ENCODE measurements at places on chromosomes 13 and 19.
A peak's percentile ranks its signal among the peaks of the same experiment; 100 is the strongest.

GRCh38 chr19:19582471-19582870 is 36.0 kb downstream of the PBX4 start:
- no peak for DNase-seq

DNA sequence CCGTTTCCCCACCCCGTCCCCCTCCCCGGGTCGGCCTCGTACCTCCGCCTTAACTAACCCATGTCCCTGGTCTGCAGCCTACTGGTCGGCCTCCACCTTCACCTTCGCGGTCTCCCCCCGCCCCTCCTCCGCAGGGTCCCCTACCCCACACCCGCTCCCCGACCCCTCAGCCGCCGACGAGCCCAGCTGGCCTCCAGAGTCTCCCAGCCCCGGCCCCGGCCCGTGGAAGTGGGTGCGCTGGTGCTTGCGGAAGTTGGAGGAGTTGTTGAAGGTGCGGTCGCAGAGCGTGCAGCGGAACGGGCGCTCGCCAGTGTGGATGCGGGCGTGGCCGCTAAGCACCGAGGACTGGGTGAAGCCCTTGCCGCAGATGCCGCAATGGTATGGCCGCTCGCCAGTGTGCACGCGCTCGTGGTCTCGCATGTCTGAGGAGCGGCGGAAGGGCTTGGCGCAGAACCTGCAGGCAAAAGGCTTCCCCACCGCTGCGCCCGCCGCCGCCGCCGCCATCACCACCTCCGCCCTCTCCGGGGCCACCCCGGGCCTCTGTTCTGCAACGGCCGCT is 2.6 kb downstream of the ZNF784 start:
- no peak for DNase-seq

DNA sequence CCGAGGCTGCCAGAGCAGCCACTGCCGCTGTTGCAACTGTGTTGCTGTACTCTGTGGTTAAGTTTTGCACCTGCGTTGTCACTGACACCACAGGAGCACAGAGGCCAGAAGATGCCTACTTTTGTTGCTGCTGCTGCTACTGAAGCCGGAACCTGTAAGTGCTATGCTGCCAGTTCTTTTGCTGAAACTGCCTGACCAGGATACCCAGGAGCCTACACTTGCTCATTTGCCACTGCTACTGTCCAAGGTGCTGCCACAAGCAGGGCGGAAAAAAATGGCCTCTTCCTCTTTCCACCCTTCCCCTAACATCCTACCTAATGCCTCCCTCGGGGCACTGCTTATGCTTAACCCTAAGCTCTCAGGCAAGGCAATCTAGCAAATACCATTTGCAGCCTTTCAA is 29.0 kb upstream of the NBEA start:
- no peak for DNase-seq

- DNase-seq: peak; percentile 36
Observed at GRCh38 chr13:99289674-99290337, 17.4 kb downstream of the GPR183 start.

DNA sequence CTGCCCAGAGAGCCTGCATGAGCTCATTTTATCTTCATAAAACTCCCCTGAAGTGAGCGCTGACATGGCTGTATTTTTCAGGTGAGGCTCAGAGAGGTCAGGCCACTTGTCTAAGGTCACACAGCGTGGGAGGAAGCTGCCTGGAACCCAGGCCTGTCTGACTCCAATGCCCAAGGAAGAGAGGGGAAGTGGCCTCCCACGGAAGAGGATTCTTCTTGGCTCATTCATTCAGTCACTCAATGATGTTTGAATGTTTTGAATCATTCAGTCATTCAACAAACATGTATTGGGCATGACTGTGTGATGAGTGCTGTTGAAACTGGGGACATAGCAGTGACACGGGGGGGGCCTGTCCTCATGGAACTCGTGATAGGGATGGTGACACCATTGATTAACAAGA is 12.0 kb downstream of the ACTL9 start:
- DNase-seq: no peak

DNA sequence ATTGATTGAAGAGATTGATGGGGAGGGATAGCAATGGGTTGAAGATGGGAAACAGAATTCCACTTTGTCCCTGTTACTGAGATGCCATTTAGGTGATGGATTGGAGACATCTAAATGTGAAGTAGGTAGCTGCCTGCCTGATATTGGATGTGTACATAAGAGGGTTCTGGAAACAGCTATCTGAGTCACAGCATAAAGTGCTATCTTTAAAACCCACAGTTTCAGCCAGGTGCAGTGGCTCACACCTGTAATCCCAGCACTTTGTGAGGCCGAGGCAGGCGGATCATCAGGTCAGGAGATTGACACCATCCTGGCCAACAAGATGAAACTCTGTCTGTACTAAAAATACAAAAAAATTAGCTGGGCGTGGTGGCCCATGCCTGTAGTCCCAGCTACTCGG is 72.6 kb downstream of the DNAJC3 start:
- DNase-seq: no peak

GRCh38 chr13:60562096-60562780 is 165.2 kb downstream of the TDRD3 start:
- no peak for DNase-seq

DNA sequence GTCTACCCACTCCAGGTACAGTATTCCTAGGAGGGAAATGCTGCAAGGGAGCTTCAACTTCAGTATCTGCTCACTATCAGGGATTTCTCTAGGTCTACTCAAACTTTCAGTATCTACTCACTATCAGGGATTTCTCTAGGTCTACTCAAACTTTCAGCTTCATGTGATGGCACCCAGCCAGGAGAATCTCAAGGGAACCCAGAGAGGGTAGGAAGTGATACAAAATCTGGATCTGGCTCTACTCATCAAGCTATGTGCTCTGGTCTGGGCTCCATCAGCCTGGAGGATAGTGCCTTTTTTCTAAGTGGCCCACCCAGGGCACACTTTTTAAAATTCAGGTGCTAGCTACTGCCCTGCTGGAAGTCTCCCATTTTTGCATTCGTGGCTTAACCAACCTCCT is 52.3 kb upstream of the FNDC3A start:
- DNase-seq: no peak

- DNase-seq: no peak
Observed at GRCh38 chr13:46595136-46595884, 42.3 kb downstream of the LRCH1 start.

DNA sequence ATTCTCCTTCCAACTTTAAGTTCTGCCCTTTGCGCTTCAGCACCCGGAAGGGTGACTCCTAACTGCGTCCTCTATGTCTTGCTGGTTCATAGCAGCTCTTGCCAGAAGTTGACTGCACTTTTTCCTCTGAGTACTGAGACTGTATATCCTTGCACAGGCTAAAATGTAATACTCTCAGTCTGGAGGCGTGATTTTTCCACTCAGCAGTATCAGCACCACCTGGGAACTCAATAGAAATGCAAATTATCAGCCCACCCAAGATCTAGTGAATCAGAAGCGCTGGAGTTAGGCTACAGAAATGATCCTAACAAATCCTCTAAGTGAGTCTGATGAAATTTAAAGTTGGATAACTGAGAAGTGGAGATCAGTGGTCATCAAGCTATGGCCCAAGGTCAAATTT is 1611.9 kb upstream of the SLC10A2 start:
- no peak for DNase-seq

- no peak for DNase-seq
Observed at GRCh38 chr13:43132911-43133310, 109.5 kb downstream of the DNAJC15 start.

- DNase-seq: no peak
Observed at GRCh38 chr13:73625562-73626339, 508.5 kb downstream of the KLF12 start.

DNA sequence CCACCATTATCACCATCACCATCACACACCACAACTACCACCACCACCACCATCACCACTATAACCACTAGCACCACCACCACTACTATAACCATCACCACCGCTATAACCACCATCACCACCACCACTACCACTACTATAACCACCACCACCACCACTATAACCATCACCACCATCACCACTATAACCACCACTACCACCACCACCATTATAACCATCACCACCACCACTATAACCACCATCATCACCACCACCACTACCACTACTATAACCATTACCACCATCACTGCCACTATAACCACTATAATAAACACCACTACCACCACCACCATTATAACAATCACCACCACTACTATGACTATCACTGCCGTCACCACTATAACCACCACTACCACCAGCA is 173.2 kb downstream of the DCLK1 start:
- no peak for DNase-seq

DNA sequence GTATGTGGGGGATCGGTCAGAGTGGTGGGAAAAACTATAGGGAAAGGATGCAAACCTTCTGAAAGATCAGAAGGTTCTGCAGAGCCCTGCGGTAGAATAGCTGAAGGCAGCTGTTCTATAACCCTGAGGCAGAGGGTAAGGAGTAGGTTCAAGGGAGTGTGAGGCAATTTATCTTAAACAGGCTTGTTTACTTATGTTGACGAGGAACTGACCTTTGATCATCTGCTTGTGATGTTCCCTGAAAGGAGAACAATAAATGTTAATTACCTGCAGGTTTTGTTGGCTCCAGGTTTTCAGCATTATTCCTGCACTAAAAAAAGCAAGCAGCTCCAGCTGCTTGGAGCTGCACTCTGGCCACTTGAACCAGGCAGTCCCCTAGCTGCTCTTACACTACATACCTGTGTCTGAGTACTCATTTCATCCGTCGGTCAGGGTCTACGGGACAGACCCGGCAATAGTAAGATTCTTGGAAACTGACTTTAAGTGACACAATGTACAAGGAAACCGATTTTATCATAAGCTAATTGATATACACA is 202.1 kb downstream of the TBC1D4 start:
- DNase-seq: no peak

- no peak for DNase-seq
Observed at GRCh38 chr13:45496942-45497341, 32.2 kb downstream of the COG3 start.

DNA sequence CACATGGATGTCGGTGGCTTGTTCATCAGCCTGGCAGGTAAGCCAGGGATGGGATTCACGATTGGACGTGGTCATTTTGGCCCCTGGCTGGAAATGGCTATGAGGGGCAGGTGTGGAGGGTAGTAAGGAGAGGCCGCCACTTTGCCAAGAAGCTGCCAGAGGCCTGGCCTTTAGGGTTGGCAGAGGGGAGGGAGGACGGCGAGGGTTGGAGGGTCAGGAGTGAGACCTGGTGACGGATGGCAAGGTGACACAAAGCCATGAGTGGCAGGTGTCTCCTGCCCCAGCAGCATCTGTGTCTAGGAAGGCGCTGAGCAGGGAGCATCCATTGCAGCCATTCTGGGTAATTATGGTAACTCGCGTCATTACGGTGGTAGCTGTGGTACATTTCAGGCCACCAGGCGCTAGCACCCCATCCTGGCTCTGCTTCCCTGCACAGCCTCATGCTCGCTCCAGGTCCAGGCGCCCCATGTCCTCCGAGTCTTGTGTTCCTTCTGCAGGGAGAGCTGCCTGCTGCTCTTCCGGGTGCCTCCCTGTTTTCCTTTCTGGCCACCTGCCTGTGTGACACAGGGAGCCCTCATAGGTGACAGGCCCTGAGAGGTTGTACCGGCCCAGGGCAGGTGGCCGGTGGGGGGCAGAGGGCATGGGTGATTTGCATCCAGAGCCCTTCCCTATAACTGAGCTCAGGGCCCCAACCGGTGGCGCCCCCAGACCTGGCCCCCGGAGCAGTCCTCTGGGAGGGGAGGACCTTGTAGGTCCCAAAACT is 4.2 kb downstream of the SSBP4 start:
- no peak for DNase-seq

GRCh38 chr19:4922530-4923275 is 13.4 kb downstream of the UHRF1 start:
- DNase-seq: no peak

DNA sequence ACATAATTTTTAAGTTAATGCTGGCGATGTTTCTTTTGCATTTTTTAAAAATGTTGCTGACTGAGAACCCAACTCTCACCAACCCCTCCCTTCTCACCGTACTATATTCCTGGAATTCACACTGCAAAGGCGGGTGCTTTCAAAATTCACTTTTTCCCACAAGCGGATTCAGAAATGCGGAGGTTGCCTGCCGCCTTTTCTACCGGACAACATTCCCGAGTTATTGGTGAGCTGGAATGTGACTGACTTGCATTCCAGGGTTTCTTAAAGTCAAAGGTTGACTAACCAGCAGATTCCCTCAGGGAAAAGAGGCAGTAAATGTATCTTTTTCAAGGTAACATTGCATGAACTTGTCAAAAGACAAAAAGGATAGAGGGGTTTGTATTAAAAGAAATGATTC is 113.3 kb downstream of the RAB20 start:
- DNase-seq: no peak

- no peak for DNase-seq
Observed at GRCh38 chr13:23146006-23146405, 34.8 kb upstream of the SGCG start.

DNA sequence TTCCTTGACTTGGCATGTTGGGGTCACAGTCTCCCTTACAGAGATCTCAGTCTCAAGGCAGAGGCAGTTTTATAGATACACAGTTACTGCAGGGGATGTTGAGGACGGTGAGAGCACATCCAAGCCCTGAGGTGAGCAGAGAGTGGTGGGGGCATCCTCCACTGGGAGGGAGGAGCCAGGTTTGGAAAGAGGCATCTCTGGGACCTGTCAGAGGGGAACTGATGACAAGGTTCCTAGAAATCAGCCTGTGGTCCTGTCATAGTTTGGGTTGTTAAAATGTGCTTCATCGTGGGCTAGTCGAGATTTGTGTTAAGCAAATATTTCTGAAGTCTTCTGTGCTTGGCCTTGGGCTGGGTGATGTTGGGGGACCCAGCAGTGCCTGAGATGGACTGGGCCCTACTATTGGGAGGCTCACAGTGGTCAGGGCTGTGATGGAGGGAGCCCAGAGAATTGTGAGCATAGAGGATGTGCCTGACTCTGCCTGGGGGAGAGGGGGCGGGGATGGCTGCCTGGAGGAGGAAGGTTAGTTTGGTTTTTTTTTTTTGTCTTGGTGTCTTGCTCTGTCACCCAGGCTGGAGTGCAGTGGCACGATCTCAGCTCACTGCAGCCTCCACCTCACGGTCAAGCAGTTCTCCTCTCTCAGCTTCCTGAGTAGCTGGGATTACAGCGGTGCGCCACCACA is 3.9 kb downstream of the SUPT5H start:
- no peak for DNase-seq

DNA sequence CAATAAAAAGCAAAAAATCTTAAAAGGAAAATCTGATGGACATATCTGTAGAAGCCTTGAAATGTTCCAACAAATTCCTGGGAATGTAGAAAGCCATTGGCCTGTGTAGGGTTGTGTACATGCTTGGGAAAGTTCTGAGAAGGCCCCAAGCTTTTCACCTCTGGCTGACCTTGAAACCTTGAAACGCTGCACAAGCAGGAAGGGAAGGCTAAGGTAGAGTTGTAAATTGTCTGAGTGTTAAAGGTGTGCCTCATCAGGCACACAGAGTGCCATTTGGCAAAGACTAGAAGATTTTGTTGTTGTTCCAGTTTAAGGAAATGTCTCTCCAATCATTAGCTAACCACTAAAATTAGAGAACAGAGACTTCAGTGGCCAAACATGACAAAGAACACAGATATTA is 10.4 kb downstream of the TSKS start:
- DNase-seq: no peak

- no peak for DNase-seq
Observed at GRCh38 chr13:98540476-98540875, 36.4 kb downstream of the STK24 start.

- DNase-seq: no peak
Observed at GRCh38 chr19:5971714-5972354, 6.1 kb downstream of the RANBP3 start.

GRCh38 chr13:67023130-67023876 is 206.8 kb downstream of the PCDH9 start:
- no peak for DNase-seq

- DNase-seq: no peak
Observed at GRCh38 chr19:47542030-47542475, 27.2 kb upstream of the NAPA start.

- no peak for DNase-seq
Observed at GRCh38 chr19:18229474-18229873, 3.2 kb upstream of the PDE4C start.

Measured in stimulated activated CD8-positive, alpha-beta memory T cell treated with anti-CD3 and anti-CD28 coated beads, Interleukin-15, amount 100 ng/mL, for 4 hours (primary cell).